ENCODE measurements at places on chromosomes 12 and 14.

GRCh38 chr14:104555430-104556255 lies 23.9 kb upstream of the C14orf180 start:
- DNase-seq, result no peak

- DNase-seq, result no peak
Measured at GRCh38 chr12:116435984-116436383, 123.2 kb upstream of the MAP1LC3B2 start.

DNA sequence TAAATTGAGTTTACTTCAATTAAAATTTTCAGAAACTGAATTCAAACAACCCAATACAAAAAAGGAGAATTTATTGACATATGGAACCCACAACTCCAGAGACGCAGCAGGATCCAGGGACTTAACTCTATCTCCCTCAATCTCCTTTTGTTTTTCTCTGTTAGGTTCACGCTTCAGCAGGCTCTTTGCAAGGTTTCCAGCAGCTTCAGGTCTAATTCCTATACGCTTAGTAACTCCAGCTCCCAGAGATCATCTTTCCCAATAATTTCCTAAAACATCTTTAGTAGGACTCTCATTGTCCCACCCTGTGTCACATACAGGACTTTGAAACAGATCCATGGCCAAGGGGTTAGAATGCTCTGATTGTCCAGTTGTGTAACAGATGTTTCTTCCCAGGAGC lies 175.2 kb downstream of the RMST start:
- DNase-seq, result no peak

DNA sequence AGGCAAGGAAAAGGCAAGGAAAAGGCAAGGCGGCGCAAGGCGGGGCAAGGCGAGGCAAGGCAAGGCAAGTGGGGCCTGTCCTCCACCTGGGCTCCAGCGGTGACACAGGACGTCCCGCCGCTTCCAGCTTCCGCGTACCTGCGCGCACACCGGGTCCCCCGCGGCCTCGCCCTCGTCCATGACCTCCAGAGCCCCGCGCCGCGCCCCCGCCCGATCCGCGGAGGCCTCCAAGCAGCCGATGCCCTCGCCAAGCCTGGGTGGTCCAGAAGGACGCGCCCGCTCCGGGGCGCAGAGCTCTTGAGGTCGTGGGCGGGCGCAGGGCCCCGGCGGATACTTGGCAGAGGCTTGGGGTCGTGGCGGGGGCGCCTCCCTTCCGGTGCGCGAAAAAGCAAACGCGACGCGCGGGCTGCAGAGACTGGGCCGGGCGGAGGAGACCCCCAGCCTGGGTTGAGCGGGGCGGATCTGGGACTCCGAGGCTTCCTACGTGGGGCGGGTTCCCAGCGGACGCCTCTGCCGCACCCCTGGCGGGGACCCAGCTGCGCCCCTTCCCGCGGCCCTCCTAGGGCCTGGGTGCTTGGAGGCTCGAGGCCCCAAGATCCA lies 60.8 kb upstream of the EIF5 start:
- DNase-seq, result no peak

DNA sequence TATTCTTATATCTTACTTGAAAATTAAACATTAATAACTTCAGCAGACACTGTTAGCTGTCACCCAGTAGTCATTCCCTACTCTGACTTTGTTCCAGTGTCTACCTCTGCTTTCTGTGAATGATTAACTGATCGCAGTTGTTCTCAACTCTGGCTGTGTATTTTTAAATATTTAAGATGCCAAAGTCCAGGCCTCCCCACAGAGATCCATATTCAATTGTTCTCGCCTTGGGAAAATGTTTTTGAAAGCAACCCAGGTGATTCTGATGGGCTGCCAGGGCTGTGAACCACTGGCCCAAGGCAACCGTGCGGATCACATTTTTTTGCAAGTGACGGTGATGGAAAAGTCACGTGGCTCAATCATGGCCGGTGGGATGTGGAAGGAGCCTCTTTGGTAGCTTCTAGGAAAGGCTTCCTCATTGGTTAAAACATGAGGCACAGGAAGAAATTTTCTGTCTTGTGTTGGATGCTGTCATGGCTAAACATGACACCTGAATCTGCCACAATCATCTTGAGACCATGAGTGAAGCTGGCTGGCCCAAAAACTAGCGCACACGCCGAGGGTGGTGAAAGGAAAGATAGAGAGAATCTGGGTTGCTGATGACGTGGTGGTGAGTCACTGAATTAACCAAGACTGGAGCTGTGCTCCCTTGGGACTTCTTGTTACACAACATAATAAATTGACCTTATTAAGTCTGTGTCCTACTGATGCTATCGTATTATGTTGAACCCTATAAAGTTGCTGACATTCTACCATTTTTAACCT lies 37.2 kb downstream of the RDH12 start:
- DNase-seq, result peak; percentile 94

GRCh38 chr14:23297611-23298277 lies 4.9 kb downstream of the PPP1R3E start:
- DNase-seq, result no peak

DNA sequence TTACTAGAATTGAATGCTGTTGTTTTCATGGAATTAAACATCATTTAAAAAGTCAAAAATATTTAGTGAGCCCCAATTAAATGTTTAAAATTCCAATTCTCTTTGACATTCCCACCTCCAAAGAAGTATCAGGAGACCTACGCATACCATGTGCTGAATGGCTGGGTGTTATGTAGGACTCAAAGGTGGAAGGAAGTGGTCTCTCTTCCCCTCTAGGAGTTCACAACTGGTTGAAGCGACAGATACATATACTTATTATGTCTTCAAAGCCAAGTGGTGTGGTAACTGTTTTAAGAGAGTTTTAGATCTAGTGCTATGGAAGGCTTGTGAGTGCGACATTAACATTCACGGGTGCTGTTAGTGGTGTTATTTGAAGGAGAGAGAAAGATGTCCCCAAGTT lies 464.0 kb downstream of the ATP23 start:
- no peak for DNase-seq

- no peak for DNase-seq
Measured at GRCh38 chr12:15689751-15690191, 99.4 kb downstream of the EPS8 start.

- DNase-seq, result peak; percentile 45
Measured at GRCh38 chr14:59020382-59020781, 168.1 kb upstream of the DAAM1 start.

- DNase-seq, result no peak
Measured at GRCh38 chr12:7339675-7340074, 35.8 kb downstream of the ACSM4 start.

- no peak for DNase-seq
Measured at GRCh38 chr14:90140956-90141316, 79.1 kb downstream of the KCNK13 start.

DNA sequence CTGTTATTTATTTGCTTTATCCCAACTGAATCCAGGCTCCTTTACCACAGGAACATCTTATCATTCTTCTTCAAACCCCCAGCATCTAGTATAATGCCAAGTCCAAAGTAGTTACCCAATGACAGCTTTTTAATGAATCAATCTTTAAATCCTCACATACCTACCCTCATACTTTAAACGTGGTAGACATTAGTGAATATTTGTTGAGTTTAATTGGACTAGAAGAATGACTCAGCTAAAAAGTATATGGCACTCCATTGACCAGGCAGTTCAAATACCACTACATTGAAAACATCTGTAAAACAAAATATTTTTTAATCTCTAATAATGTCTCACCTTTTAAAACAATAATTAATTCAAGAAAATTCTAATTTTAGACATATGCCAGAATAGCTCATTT lies 98.1 kb downstream of the ZFC3H1 start:
- DNase-seq, result no peak

DNA sequence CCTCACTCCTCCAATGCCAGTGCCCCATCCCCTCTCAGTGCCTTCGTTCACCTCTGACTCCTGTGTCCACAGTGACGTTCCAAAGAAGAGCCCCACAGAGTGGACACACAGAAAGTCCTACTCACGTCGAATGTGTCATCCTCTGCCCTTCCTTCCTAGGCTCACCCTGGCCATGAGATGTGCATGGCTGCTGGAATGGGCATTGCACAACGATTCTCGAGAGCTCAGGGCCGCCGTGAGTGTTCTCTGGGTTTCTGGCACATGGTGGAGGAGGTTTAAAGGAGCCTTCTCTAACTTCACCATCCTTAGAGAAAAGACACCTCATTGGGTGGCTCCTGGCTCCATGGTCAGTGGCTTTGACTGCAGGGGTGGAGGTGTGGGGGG lies 12.8 kb upstream of the CEP170B start:
- DNase-seq, result peak; percentile 46

DNA sequence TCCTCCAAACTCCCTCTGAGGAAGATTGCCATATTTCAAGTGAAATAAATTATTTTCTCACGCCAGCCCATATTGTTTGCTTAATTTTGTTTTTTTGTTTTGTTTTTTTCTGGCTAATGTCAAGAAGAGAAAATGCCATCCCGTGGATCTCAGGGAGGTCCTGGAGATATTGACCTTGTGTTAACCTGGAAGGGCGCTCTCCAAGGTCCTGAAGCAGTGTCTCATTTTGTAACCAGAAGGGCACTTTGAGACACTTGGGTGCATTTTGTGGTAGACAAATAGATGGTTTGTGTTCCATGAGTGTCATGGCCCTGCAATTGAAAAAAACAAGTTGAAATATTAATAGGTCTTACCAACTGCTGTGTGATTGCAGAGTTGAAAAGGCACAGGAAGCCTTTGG lies 268.9 kb downstream of the SUDS3 start:
- DNase-seq, result no peak

DNA sequence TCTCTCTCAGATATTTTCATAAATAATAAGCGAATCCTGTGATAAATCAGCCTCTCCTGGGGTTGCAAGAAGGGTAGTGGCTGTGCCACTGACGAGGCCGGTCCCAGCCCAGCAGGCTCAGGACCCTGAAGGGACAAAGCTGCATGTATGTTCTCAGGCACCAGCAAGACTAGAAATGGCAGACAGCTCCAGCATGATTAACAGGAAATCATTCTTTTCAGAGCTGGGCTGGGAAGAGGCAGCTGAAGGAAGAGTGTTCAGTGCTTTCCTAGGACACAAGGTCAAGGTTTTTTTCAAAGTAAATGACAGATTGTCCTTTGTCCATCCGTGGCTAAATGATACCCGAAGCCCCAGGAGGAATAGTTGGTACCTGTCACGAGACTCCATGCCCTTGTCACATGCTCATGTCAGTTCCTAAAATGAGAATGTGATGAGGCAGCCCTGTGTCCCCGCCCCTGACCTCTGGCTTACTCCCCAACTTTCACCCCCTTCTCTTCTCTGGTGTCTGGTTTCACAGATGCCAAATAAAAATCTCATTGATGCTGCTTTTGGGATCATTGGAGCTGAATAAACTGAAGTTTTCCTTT lies 65.1 kb downstream of the PPP1R36 start:
- no peak for DNase-seq

DNA sequence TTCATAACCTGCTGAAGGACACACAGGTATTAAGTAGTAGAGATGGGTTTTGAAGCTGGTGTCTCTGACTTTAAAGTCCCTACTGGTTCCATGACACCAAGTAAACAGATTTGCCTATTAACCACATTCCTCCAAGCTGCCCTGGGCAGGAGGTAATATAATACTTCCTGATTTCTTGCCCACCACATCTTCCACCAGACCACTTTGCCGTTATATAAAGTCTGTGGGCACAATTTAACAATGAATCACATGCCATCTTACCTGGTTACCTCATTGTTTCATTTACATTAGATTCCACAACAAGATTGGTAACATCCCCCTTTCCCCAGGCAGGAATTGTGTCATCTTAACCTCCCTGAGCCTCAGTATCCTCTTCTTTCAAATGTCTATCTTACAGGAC lies 900 bp upstream of the LRRC23 start:
- no peak for DNase-seq

- DNase-seq, result no peak
Measured at GRCh38 chr14:94449930-94450329, 2.7 kb downstream of the SERPINA11 start.

- DNase-seq, result no peak
Measured at GRCh38 chr12:54593135-54593534, 4.7 kb upstream of the PPP1R1A start.

DNA sequence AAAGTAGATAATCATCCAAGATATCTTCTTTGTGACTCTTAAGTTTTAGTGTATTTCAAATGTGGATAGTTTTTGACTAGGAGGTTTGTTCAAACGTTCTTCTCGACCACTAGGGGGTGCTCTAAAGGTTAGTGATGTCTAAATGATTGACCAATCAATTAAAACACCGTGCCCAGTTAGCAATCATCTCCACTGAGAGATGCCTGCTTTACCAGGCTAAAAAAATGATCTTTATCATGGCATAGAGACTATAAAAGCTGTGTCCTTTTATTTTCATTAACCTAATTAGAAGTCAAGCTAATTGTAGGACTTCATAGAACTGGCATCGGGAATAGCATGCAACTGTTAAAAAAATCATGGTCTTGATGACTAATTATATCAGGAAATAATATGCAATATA lies 153.9 kb downstream of the PRKCH start:
- DNase-seq, result peak; percentile 82

- no peak for DNase-seq
Measured at GRCh38 chr12:108478611-108479206, 36.4 kb upstream of the FICD start.

DNA sequence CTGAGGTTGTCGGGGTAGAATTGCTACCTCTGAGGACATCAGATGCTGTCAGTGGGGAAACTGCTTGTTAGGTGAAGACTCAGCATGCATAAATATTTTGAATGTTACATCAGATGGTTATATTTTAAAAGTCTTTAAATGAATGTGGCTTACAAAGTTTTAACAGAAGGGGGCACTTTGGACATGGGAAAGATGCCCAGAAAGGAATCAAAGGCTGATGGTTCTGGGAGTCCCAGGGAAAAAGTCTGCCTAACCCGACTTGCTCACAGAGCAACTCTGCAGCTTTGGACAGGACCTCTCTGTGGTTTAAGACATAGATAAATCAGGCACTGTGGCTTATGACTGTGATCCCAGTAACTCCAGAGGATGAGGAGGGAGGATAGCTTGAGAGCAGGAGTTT lies 474.9 kb downstream of the ATP23 start:
- peak; percentile 91 for DNase-seq

- no peak for DNase-seq
Measured at GRCh38 chr12:22037947-22038346, 8.1 kb upstream of the CMAS start.

GRCh38 chr14:48991141-48991540 lies 595.0 kb downstream of the RPS29 start:
- DNase-seq, result no peak

GRCh38 chr12:23729359-23729758 lies 220.1 kb downstream of the SOX5 start:
- DNase-seq, result peak; percentile 1

- DNase-seq, result no peak
Measured at GRCh38 chr14:95951359-95951758, 74.7 kb downstream of the TUNAR start.

DNA sequence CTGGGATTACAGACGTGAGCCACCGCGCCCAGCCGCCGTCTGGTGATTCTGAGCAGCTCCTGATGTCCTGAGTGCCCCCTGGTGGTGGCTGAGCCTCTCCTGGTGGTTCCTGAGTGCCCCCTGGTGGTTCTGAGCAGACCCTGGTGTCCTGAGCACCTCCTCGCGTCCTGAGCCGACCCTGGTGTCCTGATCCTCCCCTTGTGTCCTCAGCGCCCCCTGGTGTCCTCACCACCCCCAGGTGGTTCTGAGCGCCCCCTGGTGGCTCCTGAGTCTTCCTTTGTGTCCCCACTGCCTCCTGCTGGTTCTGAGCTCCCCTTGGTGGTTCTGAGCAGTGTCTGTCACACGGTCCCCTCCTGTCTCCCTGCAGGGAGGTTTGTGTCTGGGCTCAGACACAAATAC lies 1304.9 kb downstream of the TMEM121 start:
- no peak for DNase-seq

All from amniotic epithelial cell (primary cell).